Daoy (cell line): ENCODE measurements at places on chromosomes 4 and X. TPM values are rescaled to one million over a fixed set of nuclear protein-coding genes. Genes with fewer than 3 reads are reported as not detected.

Gene VSIG4
- total RNA-seq = not detected in 2 replicates

GRCh38 chrX:49209434-49210251, 9.7 kb upstream of the SYP start:
- DNase-seq = peak; percentile 41

GRCh38 chr4:55610381-55610780, 18.3 kb upstream of the PDCL2 start:
- DNase-seq = no peak

DNA sequence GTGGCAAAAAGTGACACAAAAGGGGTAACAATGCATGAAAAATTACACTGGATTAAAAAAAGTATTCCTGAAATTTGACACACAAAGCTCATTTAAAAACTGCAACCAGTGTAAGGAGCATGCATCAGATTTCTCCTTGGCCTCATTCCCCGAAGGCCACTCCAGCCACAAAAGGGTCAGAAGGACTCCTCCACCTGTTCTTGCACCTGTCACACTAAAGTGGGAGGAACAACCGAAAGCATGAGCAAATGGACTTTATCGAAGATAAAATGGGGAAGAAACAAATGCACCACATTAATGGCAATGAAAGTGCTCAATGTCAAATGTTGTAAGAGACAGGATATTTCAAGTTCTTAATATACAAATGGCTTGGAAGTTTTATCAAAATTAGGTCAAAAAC, 88.2 kb downstream of the ADGRA3 start:
- no peak for DNase-seq

DNA sequence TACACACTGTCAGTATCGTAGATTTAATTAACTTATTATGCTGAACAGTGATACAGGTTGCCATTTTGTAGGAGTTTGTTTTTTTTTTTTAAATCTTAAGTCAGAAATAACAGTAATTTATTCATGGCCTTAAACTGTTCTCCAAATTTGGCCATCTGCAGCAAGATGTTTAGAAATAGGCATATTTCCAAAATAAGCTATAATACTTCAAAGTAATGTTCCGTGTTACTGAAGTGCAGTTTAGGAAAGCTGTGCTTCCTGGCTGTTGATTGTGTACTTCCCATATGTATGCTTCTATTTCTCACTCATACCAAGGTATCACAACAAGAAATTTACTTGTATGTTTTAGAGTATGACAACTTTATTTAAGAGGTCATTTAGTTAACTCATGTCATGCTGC, 28.9 kb downstream of the CPEB2 start:
- DNase-seq = no peak

- no peak for DNase-seq
Observed at GRCh38 chr4:148211533-148211932, 230.7 kb downstream of the NR3C2 start.

Gene REELD1
- not detected in 2 replicates for total RNA-seq

Gene ENPEP
- total RNA-seq = 0.34 and 1.8 TPM in 2 replicates

DNA sequence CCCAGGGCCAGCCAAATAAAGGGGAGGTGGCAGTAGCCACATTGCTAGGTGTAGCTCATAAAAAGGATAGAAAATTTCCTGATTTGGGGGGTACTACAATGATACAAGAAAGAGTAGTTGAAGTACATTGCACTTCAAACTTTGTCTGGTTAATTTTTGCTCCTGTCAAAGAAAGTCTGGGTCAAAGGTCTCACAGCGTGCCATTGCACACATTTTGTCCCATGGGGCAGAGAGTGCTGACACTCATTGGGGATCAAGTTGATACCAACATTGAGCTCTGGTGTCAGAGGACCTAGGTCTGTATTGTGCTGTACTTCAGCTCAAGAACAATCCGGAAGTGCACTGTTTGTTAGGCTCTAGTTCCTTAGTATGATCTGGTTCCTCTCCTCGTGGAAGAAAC, 229.2 kb upstream of the AGTR2 start:
- DNase-seq = no peak

- no peak for DNase-seq
Observed at GRCh38 chr4:173325007-173325736, 9.0 kb downstream of the HMGB2 start.

DNA sequence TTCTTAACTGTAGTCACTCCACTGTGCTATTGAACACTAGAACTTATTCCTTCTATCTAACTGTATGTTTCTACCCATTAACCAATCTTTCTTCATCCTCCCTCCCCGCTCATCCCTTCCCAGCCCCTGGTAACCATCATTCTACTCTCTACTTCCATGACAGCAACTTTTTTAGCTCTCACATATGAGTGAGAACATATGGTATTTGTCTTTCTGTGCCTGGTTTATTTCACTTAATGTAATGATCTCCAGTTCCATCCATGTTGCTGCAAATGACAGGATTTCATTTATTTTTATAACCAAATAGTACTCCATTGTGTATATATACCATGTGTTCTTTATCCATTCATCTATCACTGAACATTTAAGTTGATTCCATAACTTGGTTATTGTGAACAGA, 186.5 kb downstream of the GABRB1 start:
- no peak for DNase-seq

DNA sequence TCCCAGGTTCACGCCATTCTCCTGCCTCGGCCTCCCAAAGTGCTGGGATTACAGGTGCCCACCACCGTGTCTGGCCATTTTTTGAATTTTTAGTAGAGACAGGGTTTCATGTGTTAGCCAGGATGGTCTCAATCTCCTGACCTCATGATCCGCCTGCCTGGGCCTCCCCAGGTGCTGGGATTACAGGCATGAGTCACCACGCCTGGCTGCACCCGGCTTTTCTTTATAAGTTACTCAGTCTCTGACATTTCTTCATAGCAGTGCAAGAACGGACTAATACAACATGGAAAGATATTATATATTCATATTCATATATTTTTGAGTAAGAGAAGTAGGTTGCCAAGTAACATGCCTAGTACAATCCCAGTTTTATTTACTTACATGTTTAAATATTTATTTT, 22.9 kb downstream of the SHROOM3 start:
- peak; percentile 27 for DNase-seq

Gene CFAP99
- not detected in 2 replicates for total RNA-seq
